ENCODE measurements at places on chromosomes 11 and 22.

GRCh38 chr11:12539572-12539971 lies 134.6 kb upstream of the TEAD1 start:
- DNase-seq: no peak

DNA sequence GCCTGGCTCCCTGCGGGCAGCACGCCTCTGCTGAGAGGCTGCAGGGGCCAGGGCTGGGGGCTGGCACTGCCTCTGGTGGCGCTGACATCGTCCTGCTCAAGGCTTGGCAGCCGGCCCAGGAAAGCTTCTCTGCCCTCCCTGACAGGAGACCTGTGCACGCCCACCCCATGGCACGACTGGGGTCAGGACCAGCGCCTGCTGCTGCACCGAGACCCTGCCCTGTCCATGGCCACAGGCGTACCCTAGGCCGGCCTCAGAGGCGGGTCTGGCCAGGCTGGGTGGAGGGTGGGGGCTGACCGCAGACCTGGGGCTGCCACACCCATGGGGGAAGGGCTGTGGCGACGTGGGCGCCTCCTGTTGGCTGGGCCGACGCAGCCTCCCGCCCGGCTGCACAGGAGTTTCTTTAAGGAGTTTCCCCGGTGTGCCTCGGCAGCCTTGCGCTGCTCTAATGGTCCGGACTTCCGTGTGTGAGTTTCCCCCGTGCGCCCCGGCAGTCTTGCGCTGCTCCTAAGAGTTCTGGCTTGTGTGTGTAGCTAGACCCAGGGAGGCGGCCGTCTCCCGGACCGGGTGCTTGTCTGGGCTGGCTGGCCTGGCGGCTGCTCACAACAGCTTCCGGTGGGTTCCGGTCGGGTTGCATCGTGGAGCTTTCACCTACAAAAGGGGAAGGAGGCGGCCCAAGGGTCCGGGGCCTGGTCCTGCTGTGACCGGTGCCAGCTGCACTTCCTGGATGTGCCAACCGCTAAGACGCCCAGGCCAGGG lies 4.6 kb downstream of the TRABD start:
- DNase-seq: no peak

- DNase-seq: no peak
Observed at GRCh38 chr11:36427079-36427478, 83.0 kb downstream of the TRAF6 start.

GRCh38 chr11:66904055-66904454 lies 47.2 kb downstream of the LRFN4 start:
- DNase-seq: no peak

- DNase-seq: no peak
Observed at GRCh38 chr22:49948958-49949913, 11.3 kb upstream of the PIM3 start.

GRCh38 chr11:35085531-35086165 lies 53.3 kb upstream of the CD44 start:
- no peak for DNase-seq

DNA sequence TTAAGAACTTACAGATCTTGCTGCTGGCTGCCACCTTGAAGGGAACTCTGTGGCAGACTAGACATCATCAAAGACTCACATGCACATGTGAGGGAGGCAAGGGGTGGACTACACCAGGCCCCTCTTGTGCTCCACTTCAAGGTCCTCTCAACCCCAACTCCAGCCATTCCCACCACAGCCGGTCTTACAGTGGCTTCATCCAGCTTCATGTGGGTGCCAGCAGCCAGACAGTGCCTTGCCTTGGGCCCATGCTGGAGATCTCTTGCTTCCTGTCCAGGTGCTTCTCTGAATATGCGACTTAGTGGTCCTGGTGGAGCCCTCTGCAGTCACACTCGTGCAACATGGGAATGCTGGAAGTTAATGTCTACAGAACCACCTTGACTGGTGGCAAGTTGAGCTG lies 44.6 kb upstream of the WNT7B start:
- no peak for DNase-seq

- DNase-seq: no peak
Observed at GRCh38 chr22:48755059-48755949, 1072.4 kb downstream of the BRD1 start.

GRCh38 chr11:21768388-21768787 lies 424.5 kb upstream of the ANO5 start:
- DNase-seq: no peak

GRCh38 chr11:103550811-103551210 lies 441.6 kb downstream of the DYNC2H1 start:
- no peak for DNase-seq

DNA sequence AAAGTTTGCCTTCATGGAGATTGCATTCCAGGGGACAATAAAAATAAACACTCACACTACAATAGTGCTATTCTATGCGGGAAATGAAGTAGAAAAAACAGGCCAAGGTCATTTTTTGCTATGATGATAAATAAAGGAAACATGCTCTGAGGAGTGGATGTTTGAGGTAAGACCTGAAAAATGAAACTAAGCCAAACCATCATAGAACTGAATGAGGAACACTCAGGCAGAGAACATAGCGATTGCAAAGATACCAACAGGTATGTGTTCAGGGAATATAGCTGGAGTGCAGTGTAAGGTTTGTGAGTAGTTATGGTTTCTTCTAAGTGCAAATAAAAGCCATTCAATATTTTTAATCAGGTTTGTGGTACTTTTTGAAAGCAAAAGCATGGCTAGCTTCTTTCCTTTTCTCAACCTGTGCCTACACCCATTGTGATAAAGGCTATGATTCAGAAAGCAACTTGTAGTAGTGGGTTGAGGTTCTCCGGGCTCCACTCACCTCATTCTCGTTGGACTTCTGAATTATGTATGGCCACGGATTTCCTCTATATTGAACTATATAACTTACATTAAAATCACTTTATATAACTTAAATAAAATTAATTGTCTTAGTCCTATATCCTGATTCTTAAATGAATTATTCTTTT lies 278.2 kb upstream of the CHORDC1 start:
- DNase-seq: no peak

GRCh38 chr11:12454782-12455181 lies 77.4 kb downstream of the PARVA start:
- no peak for DNase-seq

All from NCI-H187 (cell line).